ENCODE measurements at places on chromosomes 11 and 22.

- no peak for DNase-seq
Observed at GRCh38 chr11:123321636-123322035, 108.4 kb upstream of the GRAMD1B start.

DNA sequence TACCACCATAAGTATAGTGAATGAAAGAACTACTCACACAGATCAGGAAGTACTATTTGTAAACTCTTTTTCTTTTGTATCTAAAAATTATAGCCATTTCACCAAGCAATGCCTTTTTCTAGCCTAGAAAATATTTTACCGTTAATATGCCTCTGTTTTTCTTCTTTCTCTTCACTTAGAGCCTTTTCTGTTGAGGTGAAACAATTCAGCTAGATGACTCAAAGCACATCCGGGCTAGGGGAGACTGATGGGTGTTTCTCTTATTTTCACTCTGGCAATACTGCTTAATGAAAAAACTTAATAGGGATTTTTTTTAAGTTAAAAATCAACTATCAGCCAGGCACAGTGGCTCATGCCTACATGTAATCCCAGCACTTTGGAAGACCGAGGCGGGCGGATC is 93.3 kb downstream of the SGSM3 start:
- no peak for DNase-seq

GRCh38 chr11:72069787-72070251 is 10.5 kb downstream of the NUMA1 start:
- no peak for DNase-seq

DNA sequence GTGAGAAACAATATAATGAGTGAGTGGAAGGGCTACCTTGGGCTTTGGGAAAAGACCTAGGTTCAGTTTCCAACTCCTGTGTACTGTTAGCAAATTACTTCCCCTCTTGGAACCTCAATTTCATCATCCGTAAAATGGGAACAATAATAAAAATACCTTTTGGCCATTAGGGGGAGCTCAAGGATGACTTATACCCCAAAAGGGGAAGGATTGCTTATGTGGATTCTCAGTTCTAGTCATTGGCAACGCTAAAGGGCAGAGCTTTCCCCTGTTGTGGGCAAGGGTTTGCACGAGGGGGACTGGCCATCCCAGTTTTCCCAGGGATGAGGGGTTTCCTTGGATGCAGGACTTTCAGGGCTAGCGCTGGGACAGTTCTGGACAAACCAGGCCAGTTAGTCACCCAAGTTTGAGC is 3.1 kb upstream of the COMMD9 start:
- peak; percentile 7 for DNase-seq
